HS-5 (cell line): ENCODE measurements at places on chromosomes 6 and 20.

- peak; percentile 53 for DNase-seq
Observed at GRCh38 chr6:141587482-141588266, 545.1 kb upstream of the GJE1 start.

DNA sequence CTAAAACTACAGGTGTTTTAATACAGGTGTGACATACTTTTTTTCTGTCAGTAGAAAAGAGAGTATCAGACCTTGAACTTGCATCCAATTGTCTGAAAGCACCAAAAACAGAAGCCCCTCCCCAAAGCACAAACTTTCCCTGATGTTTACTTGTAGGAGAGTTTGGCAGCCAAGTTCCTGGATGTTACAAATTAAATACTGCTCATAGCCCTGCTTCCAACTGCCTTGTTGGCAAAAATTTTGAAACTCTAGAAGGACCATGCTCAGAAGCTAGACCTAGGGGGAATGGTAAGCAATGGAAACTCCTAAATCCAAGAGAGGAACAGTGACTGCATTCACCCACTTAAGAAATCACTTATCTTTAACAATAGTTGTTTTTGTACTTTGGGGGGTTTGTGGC, 17.0 kb upstream of the ARG1 start:
- no peak for DNase-seq

- no peak for DNase-seq
Observed at GRCh38 chr6:111666847-111667246, 61.2 kb upstream of the TRAF3IP2 start.

GRCh38 chr20:63551068-63551467, 2.9 kb upstream of the FNDC11 start:
- DNase-seq, result no peak

DNA sequence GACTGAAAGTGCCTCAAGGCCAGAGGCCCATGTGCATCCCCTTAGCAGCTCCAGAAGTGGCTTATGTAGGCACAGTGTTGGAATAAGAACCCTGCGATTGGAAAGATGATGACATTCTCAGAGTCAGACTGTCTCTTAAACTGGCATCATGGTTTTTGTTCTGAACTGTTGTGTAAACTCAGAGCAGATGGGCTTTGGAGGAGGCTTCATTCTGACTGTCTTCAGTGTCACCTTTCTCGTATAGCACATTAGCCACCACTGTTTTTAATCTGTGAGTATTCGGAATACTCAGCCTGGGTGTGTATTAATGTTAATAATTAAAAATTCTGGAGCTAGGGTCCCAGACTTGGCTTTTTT, 140.9 kb downstream of the JARID2 start:
- no peak for DNase-seq

GRCh38 chr6:30705620-30706019, 11.5 kb downstream of the MDC1 start:
- no peak for DNase-seq

DNA sequence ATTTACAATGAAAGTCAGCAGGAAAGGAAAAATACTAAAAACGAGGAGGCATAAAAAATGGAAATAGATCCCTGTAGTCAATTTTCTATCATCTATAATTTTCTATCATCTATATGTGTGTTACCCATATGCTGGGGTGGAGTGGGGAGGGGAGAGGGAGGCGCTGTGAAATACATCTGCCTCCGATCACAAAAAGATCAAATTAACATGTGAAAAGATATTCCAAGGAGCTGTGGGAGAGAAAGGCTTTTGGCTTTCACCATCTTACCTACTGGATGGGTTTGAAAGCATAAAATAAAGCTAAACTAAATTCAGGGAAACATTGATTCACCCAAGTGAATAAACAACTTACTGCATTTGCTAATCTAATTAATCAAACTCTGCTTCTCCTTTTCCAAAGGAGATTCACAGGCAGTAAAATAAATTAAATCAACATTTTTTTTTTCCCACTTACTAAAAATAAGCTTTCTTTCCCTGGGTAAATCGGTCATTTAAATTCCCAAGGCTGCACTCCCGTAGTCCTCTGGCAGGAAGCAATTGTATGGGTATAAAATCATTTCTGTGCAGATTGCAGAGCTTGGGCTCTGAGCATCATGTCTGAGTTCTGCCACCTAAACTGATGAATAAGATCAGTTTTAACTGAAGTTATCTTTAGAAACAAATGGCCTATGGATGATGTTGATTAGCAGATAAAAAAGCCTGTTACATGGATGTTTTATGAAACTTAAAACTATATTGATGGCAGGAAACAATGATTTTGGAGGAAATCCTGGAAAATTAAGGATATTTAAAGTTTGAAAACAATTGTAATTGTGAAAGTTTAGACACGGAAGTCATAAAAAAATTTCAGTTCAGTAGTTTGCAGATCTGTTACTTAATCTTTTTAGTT, 147.9 kb downstream of the SOX4 start:
- DNase-seq, result no peak

DNA sequence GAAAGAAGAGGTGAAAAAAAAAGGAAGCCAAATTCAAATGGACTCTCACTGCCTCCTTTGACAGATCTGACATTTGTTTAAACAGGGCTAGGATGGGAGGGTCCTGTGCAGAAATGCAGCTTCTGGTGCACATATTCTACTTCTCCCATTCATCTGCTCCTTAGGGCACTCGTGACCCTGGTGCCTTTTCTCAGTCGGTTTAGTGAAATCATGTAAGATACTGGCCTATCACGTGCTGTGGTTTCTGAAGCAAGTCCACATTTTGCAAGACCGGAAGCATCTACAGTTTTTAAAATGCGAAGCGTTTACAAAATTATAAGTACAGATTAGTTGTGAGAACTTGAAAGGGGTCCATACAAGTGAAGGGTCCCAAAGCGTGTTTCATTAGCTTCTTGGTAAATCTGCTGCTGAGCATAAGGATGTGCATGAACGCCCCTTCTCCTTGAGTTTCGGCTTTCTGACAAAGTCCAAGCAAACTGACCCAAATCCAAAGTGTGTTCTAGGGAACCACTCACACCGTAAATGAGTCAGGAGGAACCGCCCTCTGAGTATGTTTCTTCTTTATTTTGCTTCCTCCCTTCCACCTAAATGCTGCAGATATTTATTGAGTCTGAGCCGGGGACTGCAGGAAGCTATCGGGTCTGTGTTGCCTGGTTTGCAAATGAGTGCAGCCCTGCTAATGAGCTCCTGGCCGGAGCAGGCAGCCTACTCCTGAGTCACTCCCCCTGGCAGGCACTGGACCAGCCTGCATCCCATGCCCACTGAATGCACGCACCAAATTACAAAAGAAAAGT, 323.8 kb upstream of the JARID2 start:
- DNase-seq, result no peak

DNA sequence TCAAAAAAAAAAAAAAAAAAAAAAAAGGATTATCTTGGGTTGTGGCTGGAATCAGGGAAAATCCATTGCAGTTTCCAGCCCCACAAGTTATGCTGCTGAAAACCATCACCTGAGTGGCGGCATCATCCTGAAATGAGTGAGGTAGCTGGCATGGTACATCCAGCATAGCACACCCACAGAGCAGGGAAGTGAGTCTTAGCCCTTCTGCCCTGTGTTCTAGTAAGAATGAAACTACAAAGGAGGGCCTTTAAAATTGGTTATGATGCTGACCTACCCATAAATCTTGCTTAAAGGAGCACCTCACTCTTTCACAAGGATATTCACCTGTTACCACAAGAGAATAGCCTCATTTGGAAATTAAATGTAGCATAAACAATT, 119.2 kb downstream of the NFATC2 start:
- DNase-seq, result no peak
